B cell (primary cell): ENCODE measurements at places on chromosomes 1 and 21. TPM values are rescaled to one million over a fixed set of nuclear protein-coding genes. Genes with fewer than 3 reads are reported as not detected.
A peak's percentile ranks its signal among the peaks of the same experiment; 100 is the strongest.

GRCh38 chr21:46253610-46254124, 25.1 kb upstream of the LSS start:
- DNase-seq, result peak; percentile 76
- H3K27ac ChIP-seq, result peak overlapping the region; percentile 62
- H3K4me1 ChIP-seq, result peaks cover 17% of the 10 kb centered on the region
- H3K4me3 ChIP-seq, result no peak overlapping the region

GRCh38 chr1:203199816-203200571, 13.5 kb upstream of the CHI3L1 start:
- H3K27ac ChIP-seq, result no peak overlapping the region
- H3K36me3 ChIP-seq, result no peaks in the 10 kb centered on the region
- no peak for DNase-seq
- no peak overlapping the region for H3K4me3 ChIP-seq

DNA sequence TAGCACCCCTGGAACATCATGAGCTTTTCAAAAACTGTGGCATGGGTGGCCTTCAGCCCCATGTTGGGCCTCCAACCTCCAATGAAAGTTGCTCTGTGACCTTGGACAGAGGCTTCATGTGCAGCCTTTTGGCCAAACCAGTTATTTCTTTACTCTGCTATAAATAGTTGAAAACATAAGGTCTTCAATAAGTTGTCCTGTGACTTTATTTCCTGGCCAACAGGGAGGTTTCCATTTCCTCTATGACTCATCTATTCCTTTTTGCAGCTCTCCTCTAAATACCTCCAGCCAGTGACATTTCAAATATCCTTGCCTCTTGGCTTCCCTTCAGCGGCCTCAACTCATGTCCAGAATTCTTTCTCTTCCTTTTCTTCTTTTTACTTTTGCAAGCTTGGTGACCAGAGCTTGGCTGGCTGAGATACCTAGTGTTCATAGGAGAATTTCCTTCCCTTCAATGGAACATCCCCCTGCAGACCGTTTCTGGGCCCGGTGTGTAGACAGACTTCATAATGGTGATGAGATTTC, 22.7 kb upstream of the TRIM67 start:
- H3K27me3 ChIP-seq, result peaks cover 5% of the 10 kb centered on the region
- DNase-seq, result no peak
- H3K4me3 ChIP-seq, result no peak overlapping the region
- H3K36me3 ChIP-seq, result no peaks in the 10 kb centered on the region
- H3K4me1 ChIP-seq, result no peaks in the 10 kb centered on the region

GRCh38 chr1:116265931-116266863, 106.8 kb upstream of the ATP1A1 start:
- DNase-seq, result no peak
- H3K36me3 ChIP-seq, result no peaks in the 10 kb centered on the region
- no peak overlapping the region for H3K4me3 ChIP-seq
- H3K27me3 ChIP-seq, result no peaks in the 10 kb centered on the region
- no peak overlapping the region for H3K27ac ChIP-seq

DNA sequence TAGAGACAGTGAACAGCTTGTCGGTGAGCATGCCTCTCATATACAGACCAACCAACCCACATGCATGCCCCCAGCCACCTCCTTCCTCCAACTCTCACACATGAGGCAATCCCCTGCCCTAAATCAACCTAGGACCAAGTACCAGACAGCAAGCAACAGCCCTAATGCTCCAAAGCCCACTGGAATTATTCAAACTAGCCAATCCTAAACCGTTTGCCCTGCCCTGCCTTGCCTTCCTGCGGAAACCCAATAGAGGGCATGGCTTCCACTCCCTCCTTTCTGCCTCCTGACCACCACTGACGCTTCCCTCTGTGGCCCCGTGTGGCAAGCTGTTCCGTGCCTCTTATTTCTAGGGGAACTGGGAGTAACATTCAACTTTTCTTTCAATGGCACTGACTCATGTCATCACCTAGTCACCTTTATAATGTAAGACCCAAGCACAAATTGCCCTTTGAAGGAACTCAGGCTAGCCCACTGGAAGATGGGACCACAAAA, 129.3 kb upstream of the GJB5 start:
- no peak overlapping the region for H3K4me3 ChIP-seq
- DNase-seq, result no peak
- no peaks in the 10 kb centered on the region for H3K36me3 ChIP-seq

DNA sequence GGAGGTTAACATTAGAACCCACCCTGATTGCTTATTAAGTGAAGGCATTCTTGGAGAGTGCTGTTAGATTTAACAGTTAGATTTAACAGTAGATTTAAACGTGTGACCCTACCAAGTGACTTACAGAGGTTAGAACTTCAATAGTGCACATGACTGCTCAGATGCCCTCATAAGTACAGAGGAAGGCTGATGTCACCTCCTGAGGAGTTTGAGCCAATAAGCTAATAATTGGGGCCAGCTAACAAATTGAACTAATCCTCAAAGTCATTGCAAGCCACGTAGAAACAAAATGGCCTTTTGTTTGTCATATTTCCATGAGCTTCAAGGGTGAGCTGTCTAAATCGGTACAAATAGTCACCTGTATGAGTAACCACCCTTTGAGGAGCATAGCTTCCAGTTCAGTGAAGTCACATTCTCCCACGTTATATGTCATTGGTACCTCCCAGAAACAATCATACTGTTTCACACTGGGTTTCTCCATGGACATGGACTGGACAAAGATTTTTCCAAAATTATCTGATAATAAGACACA, 11.7 kb downstream of the AVPR1B start:
- H3K4me1 ChIP-seq, result peaks cover 22% of the 10 kb centered on the region
- H3K4me3 ChIP-seq, result no peak overlapping the region
- no peak overlapping the region for H3K27ac ChIP-seq
- H3K36me3 ChIP-seq, result no peaks in the 10 kb centered on the region

DNA sequence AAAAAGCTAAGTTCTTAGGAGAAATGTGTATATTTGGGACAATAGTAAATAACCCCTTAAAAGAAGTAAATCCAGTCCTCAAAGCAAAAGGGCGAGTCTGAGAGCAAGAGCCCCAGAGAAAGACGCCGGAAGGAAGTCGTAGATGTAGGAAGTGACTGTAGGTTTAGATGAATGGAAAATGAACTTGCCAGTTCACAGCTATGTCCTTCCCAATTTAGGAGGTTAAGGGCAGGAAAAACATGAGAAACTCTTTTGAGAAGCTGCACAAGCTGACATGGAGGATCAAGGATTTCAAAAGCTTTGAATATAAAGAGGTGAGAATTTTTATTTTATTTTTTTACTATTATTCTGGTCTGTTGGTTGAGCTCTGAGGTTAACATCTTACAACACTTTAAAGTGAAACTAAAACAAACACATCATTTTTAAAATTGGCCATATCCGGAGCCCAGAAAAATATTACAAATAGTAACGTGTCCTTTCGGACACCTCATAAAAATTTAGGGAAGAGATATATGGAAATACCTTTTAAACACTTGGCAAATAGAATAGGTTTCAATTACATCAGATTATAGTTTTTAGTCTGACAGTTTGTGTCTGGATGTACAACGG, 1178.6 kb downstream of the MRPL39 start:
- peaks cover 10% of the 10 kb centered on the region for H3K4me1 ChIP-seq
- H3K27ac ChIP-seq, result peak overlapping the region; percentile 72
- peak; percentile 55 for DNase-seq
- H3K27me3 ChIP-seq, result no peaks in the 10 kb centered on the region
- H3K4me3 ChIP-seq, result no peak overlapping the region

GRCh38 chr1:96028071-96028470, 693.5 kb upstream of the PTBP2 start:
- no peak for DNase-seq
- H3K27me3 ChIP-seq, result no peaks in the 10 kb centered on the region
- H3K4me3 ChIP-seq, result no peak overlapping the region
- no peaks in the 10 kb centered on the region for H3K36me3 ChIP-seq
- no peaks in the 10 kb centered on the region for H3K4me1 ChIP-seq

GRCh38 chr1:228006034-228006785, 588 bp upstream of the WNT3A start:
- peaks cover 42% of the 10 kb centered on the region for H3K4me1 ChIP-seq
- no peak for DNase-seq
- H3K36me3 ChIP-seq, result no peaks in the 10 kb centered on the region
- H3K27me3 ChIP-seq, result peaks cover 11% of the 10 kb centered on the region

DNA sequence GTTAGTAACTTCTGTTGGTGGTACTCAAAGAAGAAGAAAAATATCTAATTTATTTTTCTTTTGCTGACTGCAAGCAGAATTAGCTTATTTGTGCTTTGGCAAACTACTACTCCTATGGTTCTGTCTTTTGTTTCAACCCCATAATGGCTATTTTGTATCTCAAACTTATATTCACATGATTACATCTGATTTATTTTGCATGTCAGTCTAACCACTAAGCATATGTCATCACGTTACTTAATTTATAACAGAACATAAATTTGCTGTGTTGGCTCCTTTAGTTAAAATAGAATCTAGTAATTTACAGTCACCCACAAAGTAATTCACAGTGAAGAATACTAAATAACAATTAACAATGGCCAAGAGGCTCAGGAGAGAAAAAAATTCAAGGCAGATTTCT, 39.1 kb upstream of the CNN3 start:
- H3K4me1 ChIP-seq, result peaks cover 27% of the 10 kb centered on the region
- no peak for DNase-seq
- no peaks in the 10 kb centered on the region for H3K27me3 ChIP-seq
- no peak overlapping the region for H3K27ac ChIP-seq
- no peak overlapping the region for H3K4me3 ChIP-seq
- H3K36me3 ChIP-seq, result no peaks in the 10 kb centered on the region

DNA sequence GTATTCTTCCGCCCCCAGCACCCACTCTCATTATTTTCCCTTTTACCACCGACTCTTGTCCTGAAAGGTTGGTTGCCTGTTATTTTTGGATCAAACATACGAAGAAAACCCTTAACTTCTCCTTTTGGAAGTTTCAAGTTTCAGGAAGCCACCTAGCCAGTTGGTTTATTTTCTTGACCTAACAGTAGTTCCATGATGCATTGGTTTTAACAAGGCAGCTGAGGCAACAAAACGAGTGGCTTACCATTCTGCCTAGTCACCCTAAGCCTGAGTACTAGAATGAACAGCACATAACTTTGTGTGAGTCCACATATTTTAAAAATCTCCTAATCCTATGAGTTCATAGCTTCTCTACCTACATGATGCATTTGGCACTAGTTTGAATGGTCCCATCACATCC, 28.9 kb downstream of the OLFM3 start:
- H3K27me3 ChIP-seq, result no peaks in the 10 kb centered on the region
- no peak overlapping the region for H3K4me3 ChIP-seq
- no peaks in the 10 kb centered on the region for H3K4me1 ChIP-seq

DNA sequence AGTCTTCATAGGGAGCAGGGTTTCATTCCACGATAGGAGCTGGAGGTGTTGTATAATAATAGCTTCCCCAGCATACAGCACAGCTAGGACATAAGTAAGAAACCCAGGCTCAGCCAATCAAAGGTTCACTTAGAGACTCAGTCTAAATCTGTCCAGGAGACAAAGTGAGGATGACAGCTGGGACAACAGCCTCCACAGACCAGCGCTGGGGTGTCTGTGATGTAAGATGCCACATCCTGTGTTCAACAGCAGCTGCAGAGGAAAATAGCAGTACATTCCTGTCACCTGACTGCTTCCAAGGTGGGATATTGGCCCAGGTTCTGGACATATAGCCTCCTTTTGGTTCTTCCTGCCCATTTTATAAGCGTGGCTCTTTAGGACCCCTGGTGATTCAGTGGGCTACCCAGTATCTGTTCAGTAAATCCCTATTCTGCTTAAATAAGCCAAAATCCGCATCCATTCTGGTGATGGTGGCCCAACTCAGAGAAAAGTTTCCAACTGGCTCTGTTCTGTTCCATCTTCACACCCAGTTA, 176.8 kb upstream of the SYT6 start:
- H3K36me3 ChIP-seq, result no peaks in the 10 kb centered on the region
- peaks cover 9% of the 10 kb centered on the region for H3K27me3 ChIP-seq
- H3K4me1 ChIP-seq, result no peaks in the 10 kb centered on the region

RIPK4 gene
- total RNA-seq, result not detected in 2 replicates

NGF gene
- not detected in 2 replicates for total RNA-seq

HOOK1 gene
- total RNA-seq, result 12.0 and 12.6 TPM in 2 replicates

AGT gene
- total RNA-seq, result not detected in 2 replicates

ERG gene
- total RNA-seq, result 0.17 TPM in 1 of 2 replicates, not detected in the other

OR2L8 gene
- 0.44 and 0.94 TPM in 2 replicates for total RNA-seq

TMOD4 gene
- 3.5 and 5.1 TPM in 2 replicates for total RNA-seq
